ENCODE measurements at places on chromosomes 7 and 10. TPM values are rescaled to one million over a fixed set of nuclear protein-coding genes. Genes with fewer than 3 reads are reported as not detected.

GRCh38 chr7:51321961-51322515 lies 5.4 kb upstream of the COBL start:
- no peak for DNase-seq

ACSL5 gene
- 0.91 TPM for total RNA-seq

DNA sequence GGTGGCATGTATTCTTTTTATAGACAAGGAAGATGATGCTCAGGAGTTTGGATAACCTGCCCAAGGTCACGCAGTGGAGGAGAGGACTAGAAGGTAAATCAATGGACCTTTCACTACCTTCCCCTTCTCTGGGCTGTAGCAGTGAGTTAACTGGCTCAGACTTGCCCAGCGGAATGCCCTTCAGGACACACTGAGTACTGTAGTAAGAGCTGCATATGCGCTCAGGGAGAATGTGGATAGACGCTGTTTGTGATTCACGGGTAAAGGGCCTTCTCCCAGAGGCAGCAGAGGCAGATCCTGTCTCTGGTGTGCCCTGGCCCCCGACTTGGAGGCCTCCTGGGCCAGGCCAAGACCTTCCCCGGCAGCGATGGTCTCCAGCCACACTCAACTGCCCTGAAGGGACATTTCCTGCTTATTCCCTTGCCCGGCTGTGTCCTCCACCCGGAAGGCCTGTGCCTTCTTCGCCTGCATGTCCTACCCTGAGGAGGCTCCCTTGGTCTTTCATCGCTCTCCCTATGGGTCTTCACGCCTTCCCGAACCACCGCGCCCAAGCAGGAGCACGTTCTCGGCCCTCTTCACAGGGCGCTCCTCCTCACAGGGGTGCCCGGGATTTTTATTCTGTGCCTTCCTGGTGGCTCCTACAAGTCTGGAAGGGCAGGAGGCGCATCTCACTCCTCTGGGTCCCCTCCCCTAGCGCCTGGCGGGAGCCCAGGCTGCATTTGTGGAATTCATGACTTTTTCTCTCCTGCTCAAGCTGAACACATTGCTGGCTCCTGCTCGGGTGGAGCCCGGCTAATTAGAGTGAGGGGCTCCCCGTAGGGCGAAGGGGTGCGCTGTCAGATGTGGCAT lies 1.8 kb upstream of the IKZF1 start:
- DNase-seq: no peak

ST8SIA6 gene
- total RNA-seq: 1.00 TPM

DNA sequence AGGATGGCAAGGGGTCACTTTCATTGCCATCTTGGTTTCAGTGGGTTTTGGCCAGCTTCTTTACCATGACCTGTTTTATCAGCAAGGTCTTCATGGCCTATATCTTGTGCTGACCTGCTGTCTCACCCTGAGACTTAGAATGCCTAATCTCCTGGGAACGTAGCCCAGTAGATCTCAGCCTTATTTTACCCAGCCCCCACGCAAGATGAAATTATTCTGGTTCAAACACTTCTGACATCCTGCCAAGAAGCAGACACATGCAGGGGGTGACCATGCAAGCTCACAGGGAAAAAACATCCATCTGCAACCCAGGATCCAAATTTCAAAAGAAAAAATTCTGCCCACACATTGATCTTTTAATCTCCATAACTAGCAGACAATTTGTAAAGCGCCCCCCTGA lies 88.4 kb upstream of the EEPD1 start:
- no peak for DNase-seq

GRCh38 chr10:110827875-110828274 lies 43.9 kb upstream of the PDCD4 start:
- no peak for DNase-seq

PDE6C gene
- total RNA-seq: not detected
